GM04503 (cell line): ENCODE measurements at places on chromosomes 11 and 22.

DNA sequence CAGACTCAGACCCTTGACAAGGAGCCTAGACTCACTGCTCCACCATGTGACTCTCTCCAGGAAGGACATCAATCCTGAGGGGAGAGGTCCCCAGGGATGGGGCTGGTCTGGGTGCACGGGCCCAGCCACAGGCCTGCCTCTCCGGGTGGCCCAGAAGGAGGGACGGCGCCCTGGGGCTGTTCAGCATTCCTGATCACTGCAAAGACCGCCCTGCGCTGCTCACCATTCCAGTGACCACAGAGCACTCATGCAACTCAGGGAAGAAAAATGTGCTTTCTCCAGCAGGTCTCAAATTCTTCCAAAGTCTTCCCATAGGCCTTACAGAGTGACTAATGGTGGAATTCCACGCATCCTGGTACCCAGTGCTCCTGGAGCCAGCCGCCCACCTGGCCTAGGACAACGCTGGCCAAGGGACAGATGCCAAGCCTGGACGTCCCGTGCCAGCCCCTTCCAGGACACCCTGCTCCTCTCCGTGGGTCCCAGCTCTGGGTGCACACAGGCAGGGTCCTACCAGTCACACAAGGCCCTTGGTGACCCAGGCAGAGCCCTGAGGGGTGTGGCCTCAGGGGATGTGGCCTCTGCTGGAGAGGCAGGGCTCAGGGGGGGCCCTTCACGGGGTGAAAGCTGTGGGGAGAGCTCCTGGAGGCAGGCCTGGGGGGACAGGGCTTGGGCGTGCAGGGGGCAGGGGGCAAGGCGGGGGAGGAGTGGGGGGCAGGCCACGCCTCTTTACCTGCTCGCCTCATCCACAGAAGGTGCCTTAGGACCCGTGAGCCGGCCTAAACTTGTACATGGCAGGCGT, 178.8 kb downstream of the IGLL1 start:
- peak; percentile 41 for DNase-seq

GRCh38 chr11:30992513-30992849, 377.1 kb downstream of the DCDC1 start:
- DNase-seq = no peak

DNA sequence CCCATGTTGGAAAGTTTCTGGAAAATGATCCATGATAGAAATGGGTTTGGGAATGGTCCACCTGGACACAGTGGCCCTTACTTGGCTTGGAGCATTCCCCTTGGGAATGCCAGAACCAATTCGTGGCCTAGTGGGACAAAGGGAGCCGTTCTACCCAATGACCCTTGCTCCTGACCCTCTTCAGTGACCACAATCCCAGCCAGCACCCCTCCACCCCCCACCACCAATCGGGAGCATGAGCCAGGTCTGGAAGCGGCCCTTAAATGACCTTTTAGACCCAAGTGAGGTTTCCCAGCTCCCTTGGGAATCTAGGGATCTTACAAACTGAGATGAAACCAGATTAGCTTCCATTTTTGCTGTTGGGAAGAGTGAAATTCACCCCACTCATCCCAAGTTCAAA, 51.3 kb upstream of the CDON start:
- no peak for DNase-seq

DNA sequence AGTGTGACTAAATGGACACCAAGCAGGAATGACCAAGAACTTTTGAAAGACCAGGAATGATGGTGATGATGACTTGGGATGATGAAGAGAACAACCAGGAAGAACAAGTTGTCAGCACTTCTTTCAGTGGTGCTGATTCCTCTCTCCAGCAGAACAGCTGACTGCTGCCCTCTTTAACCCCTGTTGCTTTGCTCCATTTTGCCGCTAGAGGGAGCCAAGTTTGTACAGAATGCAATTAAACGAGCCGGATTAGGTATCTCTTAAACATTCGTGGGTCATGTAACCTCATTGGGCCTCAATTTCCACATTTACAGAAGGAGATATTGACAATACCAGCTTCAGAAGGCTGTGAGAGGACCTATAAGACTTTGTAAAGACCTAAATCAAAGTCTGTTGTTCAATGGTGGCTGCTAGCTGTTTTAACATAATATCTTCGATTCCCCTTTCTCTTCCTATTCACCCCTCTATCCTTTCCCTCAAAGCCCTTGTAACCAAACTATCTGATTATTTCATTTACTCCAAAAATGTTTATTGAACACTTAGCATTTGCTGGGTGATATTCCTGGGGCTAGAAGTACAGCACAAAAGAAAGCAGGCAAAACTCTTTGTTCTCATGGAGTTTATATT, 1.9 kb downstream of the OR4S1 start:
- DNase-seq = peak; percentile 17

GRCh38 chr11:83156996-83157593, at the start of gene PCF11:
Gene PCF11 (plus strand): TSS chr11:83157131. CDS start chr11:83157440, 309 bp downstream.
- DNase-seq = no peak

- no peak for DNase-seq
These were observed 747 bp downstream of the NXF1 start for GRCh38 chr11:62804310-62805075.

GRCh38 chr22:30994960-30995359, 25.9 kb downstream of the TUG1 start:
- DNase-seq = no peak

- DNase-seq = no peak
These were observed 75.4 kb upstream of the KCNQ1OT1 start for GRCh38 chr11:2775083-2775625.

GRCh38 chr11:86743223-86744118, 56.9 kb upstream of the PRSS23 start:
- DNase-seq = peak; percentile 96

- no peak for DNase-seq
These were observed 307 bp upstream of the MRPL16 start for GRCh38 chr11:59810911-59811259.

DNA sequence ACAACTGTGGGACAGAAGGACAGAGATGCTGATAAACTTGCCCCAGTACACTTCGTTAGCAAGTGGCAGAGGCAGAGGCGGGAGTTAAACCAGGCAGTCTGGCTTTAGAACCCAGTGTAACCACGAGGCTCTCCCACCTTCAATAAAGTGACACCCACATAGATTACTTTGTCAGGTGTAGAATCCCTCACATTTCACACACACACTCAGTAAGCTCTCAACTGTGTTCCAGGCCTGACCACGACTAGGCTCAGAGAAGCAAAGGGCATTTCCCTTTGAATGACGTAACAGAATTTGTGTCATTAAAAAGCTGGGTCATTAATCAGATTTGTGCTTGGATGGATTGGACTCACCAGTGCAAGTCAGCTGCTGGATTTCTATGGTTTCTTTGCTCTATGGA, 118.3 kb upstream of the RCN1 start:
- DNase-seq = no peak

- no peak for DNase-seq
These were observed 22.6 kb downstream of the IZUMO1R start for GRCh38 chr11:94326947-94327346.

DNA sequence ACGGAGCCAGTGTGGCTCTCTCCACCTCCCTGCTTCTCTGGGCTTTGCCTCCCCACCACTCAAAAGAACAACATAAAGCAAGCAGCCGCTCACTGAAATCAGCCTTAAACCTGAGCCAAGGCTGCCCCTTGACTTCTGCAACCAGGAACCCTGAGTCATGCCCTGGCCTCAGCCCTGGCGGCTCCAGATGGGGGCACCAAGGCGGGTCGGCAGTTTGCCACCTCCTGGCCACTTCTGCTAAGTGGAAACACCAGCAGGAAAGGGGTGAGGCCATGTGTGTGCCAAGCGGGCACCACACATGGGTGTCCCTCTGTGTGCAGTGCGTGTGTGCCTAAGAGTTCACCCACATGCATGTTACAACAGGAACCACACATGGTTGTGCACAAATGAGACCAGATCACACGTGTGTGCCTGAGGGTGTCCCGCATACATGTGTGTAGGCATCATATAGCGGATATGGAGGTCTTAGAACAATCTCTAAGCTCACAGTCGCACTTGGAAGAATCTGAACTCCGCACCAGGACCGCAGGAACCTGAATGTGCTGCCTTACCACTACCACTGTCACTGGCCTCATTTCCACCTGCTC, 221.2 kb downstream of the MN1 start:
- no peak for DNase-seq

GRCh38 chr22:47112582-47112965, 350.1 kb downstream of the TBC1D22A start:
- no peak for DNase-seq

GRCh38 chr11:65973439-65974110, 12.0 kb downstream of the SART1 start:
- DNase-seq = no peak

- no peak for DNase-seq
These were observed 8.6 kb upstream of the OR56B1 start for GRCh38 chr11:5727691-5728090.

- no peak for DNase-seq
These were observed 769.6 kb downstream of the NTM start for GRCh38 chr11:132140056-132140455.

DNA sequence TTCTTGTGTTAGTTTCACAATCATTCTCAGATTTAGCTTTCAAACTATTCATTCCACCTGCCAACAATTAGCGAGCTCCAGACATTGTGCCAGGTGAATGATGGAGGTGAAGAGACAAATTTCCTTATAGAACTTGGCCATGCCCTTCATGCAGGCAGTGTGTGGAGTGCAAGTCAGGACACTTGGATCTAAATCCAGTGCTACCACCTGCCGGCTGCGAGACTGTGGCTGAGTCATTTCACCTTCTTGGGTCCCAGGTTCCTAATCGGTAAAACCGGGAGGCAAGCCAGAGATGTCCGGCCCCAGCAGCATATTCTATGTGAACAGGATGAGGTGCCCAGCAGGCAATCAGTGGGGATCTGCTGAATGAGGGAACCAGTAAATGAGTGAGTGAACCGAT, 18.6 kb upstream of the EHF start:
- no peak for DNase-seq

DNA sequence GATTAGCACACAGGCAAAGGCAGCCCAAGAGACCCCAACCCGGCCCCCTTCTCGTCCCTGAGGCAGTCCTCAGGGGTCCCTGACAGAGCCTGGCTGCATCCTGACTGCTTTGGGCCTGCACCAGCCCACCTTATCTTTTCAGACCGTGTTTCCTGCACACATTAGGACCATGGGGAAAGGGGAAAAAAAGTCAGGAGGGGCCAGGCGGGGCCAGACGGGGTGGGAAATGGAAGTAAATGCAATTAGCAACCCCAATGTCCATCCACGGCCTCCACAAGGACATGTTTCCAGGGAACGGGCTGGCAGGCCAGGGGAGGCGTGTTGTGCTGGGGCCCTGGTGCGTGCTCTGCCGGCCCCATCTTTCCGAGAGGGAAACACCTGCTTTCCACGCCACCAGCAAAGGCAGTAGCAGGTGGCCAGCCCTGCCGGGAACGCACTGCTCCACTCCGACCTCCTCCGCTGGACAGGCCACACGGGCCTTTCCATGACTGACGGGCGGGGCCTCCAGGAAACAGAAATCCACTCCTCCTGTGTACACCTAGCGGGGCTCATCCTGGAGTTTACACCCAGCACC, 7.4 kb downstream of the EHD1 start:
- DNase-seq = no peak

- no peak for DNase-seq
These were observed 1375.2 kb downstream of the TBC1D22A start for GRCh38 chr22:48137640-48138039.

DNA sequence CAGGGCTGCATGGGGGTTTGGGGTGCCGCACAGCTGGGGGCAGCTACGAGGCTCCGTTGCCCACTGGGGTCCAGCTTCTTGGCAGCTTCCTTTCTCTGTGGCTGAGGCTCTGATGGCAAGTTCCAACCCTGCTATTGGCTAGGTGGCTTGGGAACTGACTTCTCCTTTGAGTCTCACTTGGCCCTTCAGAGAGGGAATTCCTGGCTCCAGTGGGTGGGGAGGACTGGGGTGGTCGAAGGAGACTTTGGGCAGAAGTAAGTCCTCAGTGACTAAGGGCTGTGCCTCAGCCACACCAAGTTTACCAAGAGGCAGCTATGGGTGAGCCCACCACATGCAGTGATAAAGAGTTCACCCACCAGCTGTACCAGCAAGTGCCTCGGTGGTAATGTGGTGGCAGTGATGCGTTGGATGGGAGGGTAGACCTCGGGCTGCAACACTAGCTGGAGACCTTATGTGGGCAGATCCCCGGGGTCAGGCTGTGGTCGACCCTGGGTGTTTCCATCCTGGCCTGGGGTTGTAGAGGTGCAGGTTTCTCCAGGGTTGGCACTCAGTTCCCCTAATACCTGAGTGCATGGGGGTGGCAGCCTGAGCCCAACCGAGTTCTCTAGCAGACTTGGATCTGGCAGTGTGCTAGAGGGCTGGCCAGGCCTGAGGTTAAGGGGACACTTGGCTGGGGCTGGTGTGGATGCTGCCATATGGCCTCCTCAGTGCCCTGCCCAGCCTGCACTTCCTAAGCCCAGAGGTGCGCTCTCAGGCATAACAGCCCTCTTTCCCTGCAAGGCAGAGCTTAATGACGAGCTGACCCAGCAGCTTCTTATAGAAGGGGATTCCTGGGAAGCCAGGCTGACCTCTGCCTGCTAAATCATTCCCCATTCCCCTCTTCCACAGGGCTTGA, 197.0 kb upstream of the CADM1 start:
- no peak for DNase-seq

- no peak for DNase-seq
These were observed 7.7 kb downstream of the FZD4 start for GRCh38 chr11:86947541-86947940.

DNA sequence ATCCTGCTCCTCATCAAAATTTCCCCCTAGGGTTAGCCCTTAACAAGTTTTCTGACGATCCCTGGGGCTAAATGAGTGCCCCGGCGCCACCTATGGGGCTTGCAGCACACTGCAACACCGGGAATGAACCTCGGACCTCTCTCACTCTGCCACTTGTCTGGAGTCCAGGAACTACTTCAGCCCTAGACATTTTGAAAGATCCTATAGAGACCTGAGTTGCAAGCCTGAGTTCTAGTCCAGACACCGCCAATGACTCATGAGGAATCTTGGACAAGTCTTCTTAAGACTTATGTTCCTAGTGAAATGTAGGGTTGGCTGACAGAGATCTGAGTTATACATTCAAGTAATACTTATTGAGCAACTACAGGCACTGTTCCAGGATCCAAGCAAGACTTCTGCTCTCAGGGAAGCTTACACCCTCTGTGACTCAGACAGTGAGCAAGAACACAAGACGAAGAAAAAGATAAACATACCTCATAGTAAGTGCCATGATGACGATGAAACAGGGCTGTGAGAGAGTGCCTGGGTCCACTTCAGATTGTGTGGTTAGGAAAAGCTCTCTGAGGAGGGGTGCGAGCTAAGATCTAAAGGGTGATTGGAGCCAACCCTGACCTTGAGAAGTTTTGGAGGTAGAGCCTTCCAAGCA, 10.2 kb upstream of the STK33 start:
- peak; percentile 100 for DNase-seq

DNA sequence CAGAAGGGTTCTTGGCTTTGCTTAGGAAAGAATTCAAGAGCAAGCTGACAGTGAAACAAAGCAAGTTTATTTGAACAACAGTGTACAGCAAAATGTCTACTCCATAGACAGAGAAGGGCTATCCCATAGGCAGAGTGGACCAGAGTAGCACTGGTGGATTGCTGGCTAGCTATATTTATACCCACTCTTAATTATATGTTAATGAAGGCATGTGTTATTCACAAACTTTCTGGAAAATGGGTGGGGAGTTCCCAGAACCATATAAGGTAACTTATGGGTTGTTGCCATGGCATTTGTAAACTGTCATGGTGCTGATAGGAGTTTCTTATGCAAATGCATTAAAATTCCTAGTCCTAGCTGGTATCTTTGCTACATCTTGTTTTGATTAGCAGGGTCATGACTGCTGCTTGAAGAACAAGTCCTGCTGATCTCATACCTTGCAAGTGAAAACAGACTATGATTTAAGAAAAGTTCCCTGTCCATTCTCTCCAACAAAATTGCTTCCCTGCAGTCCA, 330.5 kb downstream of the BUD13 start:
- no peak for DNase-seq

- no peak for DNase-seq
These were observed 44.5 kb downstream of the ME3 start for GRCh38 chr11:86627776-86628455.
